ENCODE measurements at places on chromosomes 3 and 15.

GRCh38 chr15:65312400-65312916, 8.0 kb downstream of the RNU5B-1 start:
- no peak for DNase-seq

- DNase-seq, result no peak
Observed at GRCh38 chr3:53040351-53040820, 5.5 kb downstream of the SFMBT1 start.

- DNase-seq, result no peak
Observed at GRCh38 chr15:78875107-78875914, 2.6 kb downstream of the MORF4L1 start.

- DNase-seq, result no peak
Observed at GRCh38 chr3:98893740-98894139, 7.8 kb downstream of the DCBLD2 start.

All from lower leg skin (tissue), 4 donors.